ENCODE measurements at places on chromosomes 7 and 10.
A peak's percentile ranks its signal among the peaks of the same experiment; 100 is the strongest.

GRCh38 chr7:76173566-76174205 is 28.0 kb upstream of the SRRM3 start:
- DNase-seq = no peak

DNA sequence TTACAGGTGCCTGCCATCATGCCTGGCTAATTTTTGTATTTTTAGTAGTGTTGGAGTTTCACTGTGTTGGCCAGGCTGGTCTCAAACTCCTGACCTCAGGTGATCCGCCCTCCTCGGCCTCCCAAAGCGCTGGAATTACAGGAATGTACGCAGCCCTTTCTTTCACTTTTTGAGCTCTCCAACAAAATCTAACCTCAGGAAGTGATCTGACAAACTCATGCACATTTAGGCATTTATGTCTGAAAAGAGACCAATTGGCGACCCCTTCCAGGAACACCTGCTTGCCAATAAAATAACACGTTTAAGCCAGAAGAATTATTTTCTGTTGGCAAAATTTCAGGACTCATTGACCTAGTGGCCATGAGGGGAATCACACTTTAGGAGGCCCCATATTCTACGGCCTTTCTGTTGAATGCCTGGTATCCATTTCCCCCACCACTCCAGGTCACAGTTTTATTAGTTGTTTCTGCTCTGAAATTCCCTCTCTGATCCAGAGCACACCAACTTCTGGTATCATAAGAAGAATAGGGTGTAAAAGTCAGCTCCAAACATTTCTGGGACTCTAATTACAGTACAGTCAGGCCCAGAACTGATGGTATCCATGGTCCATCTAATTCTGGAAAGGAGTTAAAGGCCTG is 65.8 kb upstream of the FRMD4A start:
- DNase-seq = no peak

DNA sequence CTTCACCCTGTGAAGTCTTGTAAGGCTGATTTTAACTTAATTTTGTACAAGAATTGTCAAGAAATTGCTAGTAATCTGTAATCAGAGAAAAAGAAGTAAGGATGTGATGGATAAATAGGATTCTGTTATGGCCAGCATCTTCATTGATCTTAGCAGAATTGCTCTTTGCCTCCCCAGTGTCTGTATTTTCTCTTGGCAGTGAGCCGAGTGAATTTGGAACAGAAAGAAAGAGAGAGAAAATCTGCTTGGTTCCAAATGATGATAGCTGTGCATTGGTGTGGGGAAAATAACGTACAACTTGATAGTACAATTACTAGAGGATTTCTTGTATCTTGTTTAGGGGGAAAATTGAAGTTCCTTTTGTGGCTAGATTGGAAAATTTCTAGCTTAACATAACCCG is 34.6 kb downstream of the VTI1A start:
- no peak for DNase-seq

- no peak for DNase-seq
Measured at GRCh38 chr7:158771213-158771834, 58.0 kb downstream of the ESYT2 start.

GRCh38 chr10:110209454-110209925 is 2.1 kb downstream of the MXI1 start:
- DNase-seq = peak; percentile 75

GRCh38 chr10:6607182-6607581 is 27.1 kb upstream of the PRKCQ start:
- no peak for DNase-seq

DNA sequence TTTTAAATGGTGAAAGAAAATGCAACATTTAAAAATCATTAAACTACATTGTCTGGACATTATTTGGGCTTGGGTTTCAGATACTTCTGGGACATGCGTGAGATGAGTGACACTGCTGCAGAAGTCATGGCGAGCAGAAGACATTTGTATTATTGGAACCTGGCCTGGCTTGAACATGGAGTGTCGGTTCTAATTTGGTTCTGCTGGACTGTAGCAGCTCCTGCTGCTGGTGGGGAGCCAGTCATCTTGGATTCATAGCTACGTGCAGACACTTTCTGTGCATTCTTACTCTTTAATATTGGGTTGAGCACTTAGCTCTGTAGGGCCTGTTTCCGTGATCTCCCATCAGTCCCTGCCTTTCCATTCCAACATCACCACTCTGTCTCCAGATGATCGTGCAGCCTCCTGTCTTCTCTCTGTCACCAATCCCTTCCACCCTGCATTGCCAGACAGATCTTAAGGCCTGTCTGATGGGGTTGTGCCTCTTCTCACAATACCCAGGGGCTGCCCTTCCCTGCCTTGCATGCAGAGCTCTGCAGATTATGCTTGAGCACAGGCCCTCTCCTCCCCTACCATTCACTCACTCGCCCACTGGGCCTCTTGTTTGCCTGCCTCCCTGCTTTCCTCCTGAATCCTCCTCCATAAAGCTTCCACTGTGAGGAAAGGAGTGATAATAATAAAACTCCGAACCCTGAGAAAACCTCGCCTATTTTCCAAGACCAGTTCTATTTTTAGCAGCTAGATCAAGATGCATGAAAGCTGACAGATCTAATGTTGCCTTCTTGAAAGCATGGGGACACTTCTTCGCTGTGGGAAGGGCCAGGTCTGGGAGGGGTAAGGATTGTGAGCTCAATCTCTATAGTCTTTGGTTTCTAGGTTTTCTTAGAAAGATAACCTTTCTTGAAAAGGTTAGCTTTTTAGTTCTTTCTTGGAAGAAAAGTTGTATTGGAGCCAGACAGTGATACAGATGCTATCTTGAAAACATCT is 32.9 kb downstream of the CELF2 start:
- no peak for DNase-seq

DNA sequence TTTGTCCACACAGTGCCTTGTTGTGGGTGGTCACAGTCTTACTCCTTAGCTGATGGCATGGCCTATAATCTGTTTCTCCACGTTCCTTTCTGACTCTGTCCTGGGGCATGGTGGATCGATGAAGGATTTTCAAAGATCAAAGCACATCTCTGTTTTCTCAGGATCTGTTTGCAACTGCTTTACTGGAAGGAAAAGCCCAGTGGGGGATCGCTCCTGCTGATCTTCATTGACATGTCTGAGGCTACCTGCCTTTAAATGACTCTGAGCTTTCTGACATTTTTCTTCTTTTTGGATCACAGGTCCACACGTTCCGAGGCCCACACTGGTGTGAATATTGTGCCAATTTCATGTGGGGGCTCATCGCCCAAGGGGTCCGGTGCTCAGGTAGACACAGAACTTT is 68.0 kb upstream of the PRR15 start:
- DNase-seq = no peak

GRCh38 chr7:55043691-55044370 is 25.0 kb downstream of the EGFR start:
- no peak for DNase-seq

DNA sequence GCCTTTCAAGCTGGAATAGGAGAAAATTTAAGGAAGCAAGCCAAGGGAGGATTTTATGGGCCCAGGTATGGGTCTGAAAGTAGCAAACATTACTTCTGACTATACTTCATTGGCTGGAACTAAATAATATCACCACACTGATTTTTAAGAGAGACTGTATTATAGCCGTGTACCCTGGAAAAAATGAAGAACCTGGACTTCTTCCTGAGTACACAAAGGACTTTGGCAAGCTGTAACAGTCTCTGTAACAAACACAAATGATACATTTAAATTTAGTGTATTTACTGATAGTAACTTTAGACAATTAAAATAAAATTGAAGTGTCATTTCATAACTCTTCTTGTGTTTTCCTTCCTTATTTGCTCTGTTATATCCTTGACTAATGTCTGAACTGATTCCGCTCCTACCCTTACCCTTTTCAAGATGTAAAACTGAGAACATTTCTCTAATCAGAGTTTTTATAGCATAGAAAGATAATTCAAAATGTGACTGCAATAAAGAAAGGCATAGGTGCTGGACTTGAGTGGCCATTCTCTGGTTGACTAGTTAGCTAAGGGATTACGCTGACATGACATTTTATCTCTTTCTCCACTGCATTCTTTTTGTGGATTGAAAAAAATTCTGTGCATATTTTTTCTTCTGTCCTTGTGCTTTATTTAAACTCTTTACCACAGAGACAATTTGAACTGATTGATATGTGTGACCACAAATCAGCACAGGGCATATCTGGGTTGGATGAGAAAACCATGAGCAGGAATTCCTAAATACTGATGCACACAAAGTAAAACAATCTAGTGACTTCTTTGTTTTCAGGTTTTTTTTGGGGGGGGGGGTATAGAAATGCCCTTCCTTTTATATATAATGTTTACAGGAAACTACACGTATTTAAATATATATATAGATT is 349.7 kb downstream of the MDFIC start:
- DNase-seq = no peak

GRCh38 chr7:148665221-148665620 is 33.5 kb upstream of the CUL1 start:
- DNase-seq = no peak

DNA sequence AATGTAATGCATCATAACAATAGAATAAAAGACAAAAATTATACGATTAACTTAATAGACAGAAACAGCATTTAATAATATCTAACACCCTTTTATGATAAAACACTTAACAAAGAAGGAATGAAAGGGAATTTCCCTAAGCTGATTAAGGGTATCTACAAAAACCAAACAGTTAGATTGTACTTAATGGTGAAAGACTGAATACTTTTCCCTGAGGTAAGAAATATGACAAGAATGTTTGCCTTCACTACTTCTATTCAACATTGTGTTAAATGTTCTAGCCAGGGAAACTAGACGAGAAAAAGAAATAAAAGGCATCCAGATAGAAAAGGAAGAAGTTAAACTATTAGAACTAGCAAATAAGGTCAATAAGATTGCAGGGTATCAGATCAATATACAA is 276.9 kb downstream of the BAMBI start:
- no peak for DNase-seq

- no peak for DNase-seq
Measured at GRCh38 chr7:134916171-134916883, 70.0 kb upstream of the AGBL3 start.

DNA sequence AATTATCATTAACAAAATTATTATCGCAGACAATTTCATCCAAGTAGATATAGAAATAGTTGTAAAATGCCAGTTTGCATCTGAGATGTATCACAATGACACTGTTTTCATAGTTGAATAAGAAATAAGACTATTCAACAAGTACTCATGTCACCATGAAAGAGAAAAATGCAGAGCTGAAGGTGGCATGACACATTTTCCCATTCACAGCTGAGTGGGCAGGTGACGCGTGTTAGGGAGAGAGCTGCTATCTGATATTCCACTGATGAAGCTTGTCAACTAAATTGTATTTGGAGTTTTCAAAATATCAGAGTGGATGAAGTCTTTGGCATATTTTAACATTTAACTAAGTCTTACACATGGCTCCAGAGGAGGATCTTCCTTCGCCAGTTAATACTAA is 70.3 kb upstream of the HDAC9 start:
- no peak for DNase-seq

DNA sequence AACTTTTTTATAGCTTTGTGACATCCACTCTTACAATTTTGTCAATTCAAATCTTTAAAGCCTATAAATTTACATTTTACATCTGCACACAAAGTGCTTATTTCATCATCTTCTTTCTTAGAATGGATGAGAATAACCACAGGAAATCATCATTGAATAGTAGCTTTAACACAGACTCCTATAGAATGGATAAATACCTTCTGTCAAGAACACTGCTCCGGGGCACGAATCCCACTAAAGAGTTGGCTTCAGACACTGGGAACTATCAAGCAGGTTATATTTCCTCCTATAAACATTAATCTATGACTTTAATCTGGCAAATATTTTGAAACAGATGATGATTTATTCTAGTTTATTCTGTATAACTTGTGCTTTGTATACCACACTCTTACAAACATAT is 269.7 kb upstream of the TPK1 start:
- DNase-seq = no peak

GRCh38 chr10:13862546-13863233 is 275.9 kb downstream of the PRPF18 start:
- no peak for DNase-seq

DNA sequence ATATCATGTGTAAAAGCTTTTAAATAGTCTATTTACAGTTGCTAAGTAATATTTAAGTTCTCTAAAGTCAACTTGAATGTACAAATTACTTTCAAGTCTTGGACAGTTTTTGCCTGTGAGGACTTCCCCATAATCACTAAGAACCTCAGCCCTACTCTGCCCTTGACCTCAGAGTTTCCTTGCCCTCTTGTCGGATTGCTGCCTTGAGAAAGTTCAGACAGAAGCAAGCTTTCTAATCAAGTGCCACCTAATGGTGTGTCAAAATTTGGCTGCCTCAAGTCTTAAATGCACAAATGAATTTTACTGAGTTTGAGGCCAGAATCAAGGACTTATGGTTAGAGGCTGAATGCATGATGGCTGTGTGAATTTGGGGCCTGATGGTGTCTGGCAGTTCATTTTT is 88.3 kb upstream of the KAT6B start:
- DNase-seq = no peak

DNA sequence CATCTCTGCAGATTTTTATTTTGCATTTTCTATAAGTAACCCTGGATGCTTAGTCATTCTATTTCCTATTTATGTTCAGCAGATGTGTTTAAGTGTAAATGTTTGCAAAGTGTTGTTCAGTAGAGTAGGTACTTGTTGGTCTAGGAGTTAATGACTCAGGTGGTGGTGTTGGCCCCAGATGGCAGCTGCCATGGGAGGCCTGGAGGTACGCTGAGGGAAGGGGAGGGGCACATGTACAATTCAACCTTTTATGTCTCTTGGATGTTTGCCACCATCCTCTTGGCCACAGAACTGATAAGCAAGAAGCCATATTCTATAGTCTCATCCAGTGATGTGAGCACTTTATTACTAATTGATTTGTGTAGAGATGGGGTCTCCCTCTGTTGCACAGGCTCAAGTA is 68.1 kb upstream of the SLC39A12 start:
- no peak for DNase-seq

GRCh38 chr7:39732837-39733804 is 109.7 kb downstream of the RALA start:
- peak; percentile 99 for DNase-seq

- no peak for DNase-seq
Measured at GRCh38 chr10:50972591-50972990, 87.2 kb upstream of the A1CF start.

- no peak for DNase-seq
Measured at GRCh38 chr7:4237296-4238235, 444.5 kb upstream of the FOXK1 start.

- DNase-seq = no peak
Measured at GRCh38 chr7:3279147-3279818, 21.8 kb upstream of the SDK1 start.

- DNase-seq = no peak
Measured at GRCh38 chr7:17625043-17625442, 315.3 kb downstream of the SNX13 start.

DNA sequence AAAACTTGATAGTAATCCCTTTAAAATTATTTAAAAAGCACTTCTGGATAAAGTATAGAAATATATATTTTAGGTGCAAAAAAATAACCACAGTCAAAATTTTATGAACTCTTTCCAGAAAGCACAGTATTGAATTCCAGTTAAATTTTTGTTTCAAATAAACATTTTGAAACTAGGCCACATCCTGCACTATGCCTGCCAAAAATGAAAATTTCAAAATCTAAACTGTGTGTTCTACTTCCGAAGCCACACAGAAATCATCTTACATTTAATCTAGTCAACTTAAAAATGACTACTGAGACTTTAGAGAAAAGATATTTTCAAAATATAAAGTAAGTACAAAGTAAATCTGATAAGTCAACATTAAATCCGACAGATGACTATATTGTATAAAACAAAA is 50.0 kb downstream of the MAGI2 start:
- DNase-seq = no peak

Data from right forelimb (tissue), 1 donor.